ENCODE measurements at places on chromosomes 16 and 17. TPM values are rescaled to one million over a fixed set of nuclear protein-coding genes. Genes with fewer than 3 reads are reported as not detected.
A peak's percentile ranks its signal among the peaks of the same experiment; 100 is the strongest.

DNA sequence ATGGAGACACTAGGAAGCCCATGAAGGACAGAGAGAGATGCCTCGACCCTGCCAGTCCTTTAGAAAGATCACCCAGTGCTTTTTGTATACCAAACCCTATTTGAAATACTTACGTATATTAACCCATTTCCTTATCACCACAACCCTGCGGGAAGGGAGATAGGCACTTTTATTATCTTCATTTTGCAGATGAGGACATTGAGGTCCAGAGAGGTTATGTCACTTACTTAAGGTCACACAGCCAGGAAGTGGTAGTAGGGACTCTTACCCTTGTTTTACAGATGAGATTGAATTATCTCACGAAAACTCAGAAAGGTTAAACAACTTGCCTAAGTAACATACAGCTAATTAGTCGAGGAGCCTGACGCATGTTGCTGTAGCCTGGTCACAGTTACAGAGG is 38.2 kb downstream of the IL4R start:
- no peak for DNase-seq

The WNT9B gene
- total RNA-seq, result not detected

DNA sequence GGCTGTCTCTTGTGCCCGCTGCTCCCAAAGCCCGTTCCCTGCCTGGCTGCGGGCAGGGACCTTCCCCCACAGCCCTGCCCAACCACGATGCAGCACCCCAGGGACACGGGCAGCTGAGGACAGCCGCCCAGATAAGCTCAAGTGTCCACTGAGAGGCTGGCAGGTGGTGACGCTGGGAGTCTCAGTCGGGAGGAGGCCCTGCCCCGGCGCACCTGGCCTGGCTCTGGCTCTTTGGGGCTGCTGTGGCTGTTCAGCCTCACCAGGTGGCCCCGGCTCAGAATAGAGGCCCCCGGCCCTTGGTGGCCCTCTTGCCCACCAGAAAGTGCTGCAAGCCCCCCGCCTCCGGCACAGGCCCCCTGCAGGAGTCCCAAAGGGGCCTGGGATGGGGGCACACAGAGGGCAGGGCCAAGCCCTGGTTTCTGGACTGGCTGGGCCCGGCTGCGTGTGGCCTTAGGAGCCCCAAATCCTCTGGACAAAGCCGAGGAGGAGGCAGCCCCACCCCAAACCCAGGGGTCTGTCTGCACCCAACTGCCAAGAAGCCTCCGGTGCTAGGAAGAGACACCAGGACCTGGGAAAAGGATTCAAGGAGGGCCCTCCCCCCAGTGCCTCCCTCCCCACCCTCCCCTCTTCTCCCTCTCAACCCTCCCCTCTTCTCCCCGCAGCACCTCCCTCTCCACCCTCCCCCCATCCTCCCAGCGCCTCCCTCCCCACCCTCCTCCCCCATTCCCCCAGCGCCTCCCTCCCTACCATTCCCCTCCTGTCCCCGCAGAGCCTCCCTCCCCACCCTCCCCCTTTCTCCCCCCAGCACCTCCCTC is 5.3 kb downstream of the NTHL1 start:
- DNase-seq, result no peak

DNA sequence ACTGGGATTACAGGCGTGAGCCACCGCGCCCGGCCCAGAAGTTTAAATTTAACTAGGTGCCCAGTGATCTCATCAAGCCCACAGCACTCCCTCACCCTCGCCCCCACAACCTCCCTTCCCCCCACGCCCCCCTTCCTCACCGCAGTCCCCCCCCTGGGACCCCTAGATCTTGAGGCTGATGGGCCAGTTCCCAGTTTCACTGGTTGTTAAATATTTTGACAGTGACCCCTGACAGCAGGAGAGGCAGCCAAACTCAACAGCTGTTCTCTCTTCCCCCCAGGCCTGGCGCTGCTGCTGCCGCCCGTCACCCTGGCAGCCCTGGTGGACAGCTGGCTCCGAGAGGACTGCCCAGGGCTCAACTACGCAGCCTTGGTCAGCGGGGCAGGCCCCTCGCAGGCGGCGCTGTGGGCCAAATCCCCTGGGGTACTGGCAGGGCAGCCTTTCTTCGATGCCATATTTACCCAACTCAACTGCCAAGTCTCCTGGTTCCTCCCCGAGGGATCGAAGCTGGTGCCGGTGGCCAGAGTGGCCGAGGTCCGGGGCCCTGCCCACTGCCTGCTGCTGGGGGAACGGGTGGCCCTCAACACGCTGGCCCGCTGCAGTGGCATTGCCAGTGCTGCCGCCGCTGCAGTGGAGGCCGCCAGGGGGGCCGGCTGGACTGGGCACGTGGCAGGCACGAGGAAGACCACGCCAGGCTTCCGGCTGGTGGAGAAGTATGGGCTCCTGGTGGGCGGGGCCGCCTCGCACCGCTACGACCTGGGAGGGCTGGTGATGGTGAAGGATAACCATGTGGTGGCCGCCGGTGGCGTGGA is 15.6 kb downstream of the QPRT start:
- DNase-seq, result peak; percentile 17

The LCMT1 gene
- 41.7 TPM for total RNA-seq

DNA sequence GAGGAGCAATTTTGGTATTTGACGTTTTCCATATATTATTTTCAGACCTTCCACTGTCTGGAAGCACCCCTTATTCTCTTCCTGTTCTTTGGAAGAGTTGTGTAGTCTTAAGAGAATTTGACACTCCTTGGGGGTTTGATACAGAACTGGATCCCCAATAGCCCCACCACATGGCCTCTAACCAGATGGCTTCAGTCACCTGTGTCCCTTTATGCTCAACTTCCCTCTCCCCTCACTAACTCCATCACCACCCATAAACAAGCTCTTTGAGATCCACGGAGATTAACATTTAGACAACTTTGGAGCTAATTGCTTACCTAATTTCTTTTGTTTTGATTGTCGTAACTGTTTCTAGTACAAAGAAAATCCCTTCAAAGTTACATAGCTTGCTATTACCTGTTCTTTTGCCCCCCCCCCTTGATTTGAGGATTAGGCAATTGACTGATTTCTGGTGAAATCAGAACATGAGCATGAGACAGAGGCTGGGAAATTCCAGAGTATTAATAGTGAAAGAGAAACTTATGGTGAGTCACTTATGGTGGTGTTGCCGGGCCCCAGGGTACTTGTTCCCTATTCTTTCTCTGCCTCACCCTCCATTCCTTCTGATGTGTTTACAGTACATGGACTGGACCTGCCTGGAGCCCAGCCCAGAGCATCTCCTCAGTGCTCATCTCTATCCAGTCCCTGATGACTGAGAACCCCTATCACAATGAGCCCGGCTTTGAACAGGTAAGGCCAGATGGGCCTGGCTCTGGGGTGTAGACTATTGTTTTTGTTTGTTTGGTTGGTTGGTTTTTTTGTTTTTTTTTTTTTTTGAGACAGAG is 7.5 kb downstream of the UBE2Z start:
- no peak for DNase-seq

GRCh38 chr16:27330542-27330941 is 16.8 kb downstream of the IL4R start:
- peak; percentile 49 for DNase-seq
